ENCODE measurements at places on chromosomes 2 and 18. TPM values are rescaled to one million over a fixed set of nuclear protein-coding genes. Genes with fewer than 3 reads are reported as not detected.

The COL3A1 gene
- 602 TPM for total RNA-seq

The POMC gene
- total RNA-seq, result not detected

The PEX13 gene
- 42.2 TPM for total RNA-seq

The UGT1A10 gene
- total RNA-seq, result not detected

The NFATC1 gene
- 4.5 TPM for total RNA-seq

The MSTN gene
- 6.8 TPM for total RNA-seq

The CREB1 gene
- 37.2 TPM for total RNA-seq

The IL36A gene
- total RNA-seq, result not detected

The ITPRID2 gene
- 83.0 TPM for total RNA-seq

The MZT2B gene
- total RNA-seq, result 157 TPM

The DOCK10 gene
- total RNA-seq, result 65.3 TPM

The KCNG2 gene
- total RNA-seq, result 0.13 TPM

The TOGARAM2 gene
- total RNA-seq, result 0.75 TPM

- DNase-seq, result no peak
These were observed 72.9 kb downstream of the NDUFA10 start for GRCh38 chr2:239952251-239952650.

DNA sequence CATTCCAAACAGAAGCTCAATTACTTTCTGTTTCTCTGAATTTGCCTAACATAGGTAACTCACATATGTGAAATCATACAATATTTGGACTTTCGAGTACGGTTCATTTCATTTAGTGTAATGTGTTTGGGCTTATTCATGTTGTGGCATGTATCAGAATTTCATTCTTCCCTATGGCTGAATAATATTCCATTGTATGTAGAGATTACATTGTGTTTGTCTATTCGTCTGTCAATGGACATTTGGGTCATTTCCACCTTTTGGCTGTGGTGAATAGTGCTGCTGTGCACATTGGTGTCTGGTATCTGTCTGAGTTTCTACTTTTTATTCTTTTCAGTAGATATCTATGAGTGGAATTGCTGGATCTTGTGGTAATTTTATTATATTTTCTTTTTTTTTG is 43.9 kb downstream of the LBH start:
- DNase-seq, result no peak

DNA sequence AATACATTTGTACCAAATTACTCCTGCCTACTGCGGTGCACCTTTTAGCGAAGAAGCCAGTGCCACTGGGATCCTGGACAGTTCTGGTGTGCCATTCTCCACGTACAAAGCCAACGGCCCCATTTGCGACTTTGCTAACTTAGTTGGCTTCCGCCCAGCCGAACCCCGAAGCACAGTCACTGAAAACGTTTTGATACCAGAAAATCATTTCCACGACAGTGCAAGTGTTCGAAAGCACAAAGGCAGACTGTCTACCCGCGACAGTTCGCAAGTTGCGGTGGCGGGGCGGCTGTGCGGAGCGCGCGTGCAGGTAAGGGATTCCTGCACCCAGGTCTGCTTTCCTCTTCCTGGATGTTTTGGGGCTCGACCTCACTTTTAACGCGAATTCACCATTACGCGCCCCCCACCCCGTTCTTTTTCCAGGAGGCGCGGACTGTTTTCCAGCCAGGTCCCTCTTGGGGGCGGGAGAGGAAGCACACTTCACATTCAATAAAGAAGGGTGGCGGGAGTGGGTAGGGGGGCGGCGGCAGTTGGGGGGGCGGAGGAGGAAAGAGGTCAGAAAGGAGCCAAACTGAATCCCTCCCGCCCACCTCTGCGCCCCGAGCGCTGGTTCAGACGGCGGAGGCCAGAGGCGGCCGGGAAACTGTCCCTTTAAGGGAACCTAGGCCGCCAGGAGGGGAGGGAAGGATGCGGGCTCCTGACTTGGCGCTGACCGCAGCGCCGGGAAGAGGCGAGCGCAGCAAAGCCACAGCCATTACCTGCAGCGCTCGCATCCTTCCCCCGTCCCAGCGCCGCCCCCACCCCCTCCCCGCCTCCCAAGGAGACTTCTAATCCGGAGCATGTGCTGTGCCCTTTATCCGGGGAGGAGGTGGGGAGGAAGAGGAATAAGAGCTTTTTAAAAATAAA is 107.4 kb upstream of the KCTD1 start:
- DNase-seq, result peak; percentile 17

DNA sequence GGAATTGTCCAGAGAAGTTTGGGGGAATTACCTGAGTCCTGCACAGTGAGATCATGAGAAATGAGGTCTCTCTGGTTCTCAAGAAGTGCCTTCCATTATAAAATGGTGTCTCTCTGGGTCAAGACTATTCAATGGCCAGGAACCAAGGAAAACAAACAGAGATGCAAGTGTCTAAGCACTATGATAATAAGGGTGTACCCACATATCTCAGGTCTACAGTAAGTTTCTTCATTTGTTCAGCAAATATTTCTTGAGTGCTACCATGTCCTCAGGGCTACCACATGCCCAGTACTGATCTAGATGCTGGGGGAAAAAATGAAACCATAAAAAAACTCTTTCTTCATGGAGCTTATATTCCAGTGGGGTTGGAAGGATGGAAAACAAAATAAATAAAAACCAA is 170.0 kb downstream of the ACKR3 start:
- no peak for DNase-seq

- DNase-seq, result no peak
These were observed 3.0 kb downstream of the SLC35F6 start for GRCh38 chr2:26767129-26767528.

GRCh38 chr18:22403950-22404349 is 13.8 kb downstream of the CTAGE1 start:
- no peak for DNase-seq

- no peak for DNase-seq
These were observed 66.8 kb upstream of the STK39 start for GRCh38 chr2:168314236-168314635.

GRCh38 chr2:7281231-7282201 is 364.3 kb downstream of the RNF144A start:
- DNase-seq, result no peak

- no peak for DNase-seq
These were observed 133.4 kb upstream of the REG3A start for GRCh38 chr2:79292958-79293315.

DNA sequence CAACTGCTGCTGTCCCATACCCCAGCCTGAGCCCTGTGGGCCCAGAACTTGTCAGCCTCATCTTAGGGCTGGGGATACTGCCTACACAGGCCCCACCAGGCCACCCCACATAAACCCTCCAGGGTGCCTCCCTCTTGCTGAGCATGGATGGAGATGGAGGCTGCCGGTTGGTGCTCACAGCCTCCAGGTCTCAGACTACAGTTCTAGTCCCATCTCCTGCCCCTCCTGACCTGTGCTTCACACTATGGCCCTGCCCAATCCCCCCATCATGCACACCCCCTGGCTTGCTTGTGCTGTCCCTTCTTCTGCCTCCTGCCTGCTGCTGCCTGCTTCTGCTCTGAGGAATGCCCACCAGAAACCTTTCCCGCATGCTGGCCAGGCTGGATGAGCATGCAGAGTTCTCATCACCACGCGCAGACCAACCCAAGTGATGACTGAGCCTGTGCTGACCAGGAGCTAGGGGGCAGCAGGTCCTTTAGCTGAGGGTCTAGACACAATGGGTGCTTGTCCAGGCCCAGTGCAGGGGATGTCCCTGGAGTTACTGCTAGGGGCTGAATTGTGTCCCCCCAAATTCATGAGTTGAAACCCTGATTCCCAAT is 138.4 kb upstream of the HS6ST1 start:
- no peak for DNase-seq

- DNase-seq, result no peak
These were observed 299.0 kb downstream of the FBXO15 start for GRCh38 chr18:73848656-73849055.

DNA sequence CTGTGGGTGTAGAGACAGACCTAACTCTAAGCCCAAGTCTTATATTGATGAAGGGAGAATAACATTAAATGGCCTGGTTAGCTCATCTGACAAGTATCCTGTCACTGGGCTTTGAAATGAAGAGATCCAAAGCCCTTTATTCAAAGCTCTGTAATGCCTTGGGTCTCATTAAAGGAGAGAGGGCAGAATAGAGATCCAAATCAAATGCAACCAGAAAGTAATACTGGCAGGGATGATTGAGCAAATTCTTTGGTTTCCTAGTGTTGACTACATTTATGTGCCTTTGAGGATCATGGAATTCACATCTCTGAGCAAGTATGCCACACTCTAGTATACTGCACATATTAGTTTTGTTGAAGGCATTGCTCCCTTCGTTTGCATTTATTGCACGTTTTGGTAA is 147.9 kb upstream of the CAVIN2 start:
- no peak for DNase-seq

DNA sequence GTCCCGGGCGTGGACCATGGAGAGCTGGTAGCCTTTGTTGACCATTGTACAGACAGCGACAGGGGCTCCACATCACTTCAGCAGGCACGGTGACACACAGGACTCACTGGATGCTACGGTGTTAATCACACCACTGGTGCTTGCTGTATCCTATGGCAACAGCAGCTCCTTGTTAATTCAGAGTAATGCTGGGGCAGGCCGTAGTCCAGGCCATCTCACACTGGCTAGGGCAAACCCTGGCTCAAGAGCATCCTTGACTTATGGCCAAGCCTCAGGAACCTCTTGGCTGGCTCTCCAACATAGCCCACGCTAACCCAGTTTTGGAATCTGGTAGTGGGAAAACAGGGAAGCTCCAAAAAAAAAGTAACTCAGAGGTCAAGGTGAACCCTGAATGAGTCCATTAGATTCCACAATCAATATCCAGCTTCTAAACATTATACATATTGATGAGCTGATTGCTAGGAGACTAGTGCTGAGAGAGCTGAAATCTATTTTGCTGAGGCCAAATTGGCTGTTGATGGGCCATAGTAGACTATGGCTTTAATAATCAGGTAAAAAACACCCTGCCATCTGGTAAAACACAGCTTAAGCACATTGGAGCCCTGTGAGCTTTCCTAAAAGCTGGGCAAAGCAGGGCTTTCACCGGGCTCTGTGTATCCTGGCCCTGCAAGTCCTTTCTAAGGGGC is 253.6 kb downstream of the PRKCE start:
- DNase-seq, result no peak

DNA sequence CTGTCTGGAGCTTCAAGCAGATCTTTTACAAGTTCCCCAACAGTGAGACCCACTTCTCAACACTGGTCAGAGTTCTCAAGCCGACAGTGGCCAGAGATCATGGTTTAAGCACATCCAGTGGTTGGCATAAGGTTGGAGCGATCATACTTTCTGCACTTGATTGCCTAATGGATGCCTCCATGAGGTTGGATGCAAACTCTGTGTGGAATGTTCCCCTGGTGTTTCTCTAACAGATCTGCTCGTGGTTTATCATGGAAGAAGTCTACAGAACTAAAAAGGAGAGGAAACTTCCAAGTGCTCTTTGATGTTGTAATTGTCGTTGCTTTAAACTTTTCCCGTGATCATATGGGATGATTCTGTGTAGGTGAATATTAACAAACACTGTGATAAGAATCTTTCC is 60.7 kb downstream of the SH3RF3 start:
- DNase-seq, result no peak

DNA sequence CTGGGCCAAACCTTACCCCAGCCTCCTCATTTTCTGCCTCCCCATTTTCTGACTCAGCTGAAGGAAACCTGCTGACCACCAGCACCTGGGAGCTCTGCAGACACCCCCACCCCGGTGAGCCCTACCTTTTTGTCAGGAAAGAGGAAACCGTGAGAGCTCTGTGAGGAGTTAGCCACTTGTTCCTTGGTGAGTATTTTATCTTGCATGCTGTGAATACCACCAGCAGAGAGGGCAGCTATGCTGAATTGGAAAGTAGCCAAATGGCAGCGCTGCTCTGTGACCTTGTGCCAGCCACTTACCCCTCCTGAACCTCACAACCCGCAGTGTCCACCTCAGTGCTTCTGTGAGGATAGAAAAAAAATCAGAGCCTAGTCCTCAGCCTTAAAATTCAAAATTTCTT is 2.5 kb downstream of the MPPE1 start:
- DNase-seq, result no peak

GRCh38 chr2:190794790-190795189 is 85.8 kb upstream of the GLS start:
- no peak for DNase-seq

- no peak for DNase-seq
These were observed 1.9 kb downstream of the AGFG1 start for GRCh38 chr2:227473806-227474205.

- no peak for DNase-seq
These were observed 72.9 kb upstream of the SNTG2 start for GRCh38 chr2:877747-878146.

DNA sequence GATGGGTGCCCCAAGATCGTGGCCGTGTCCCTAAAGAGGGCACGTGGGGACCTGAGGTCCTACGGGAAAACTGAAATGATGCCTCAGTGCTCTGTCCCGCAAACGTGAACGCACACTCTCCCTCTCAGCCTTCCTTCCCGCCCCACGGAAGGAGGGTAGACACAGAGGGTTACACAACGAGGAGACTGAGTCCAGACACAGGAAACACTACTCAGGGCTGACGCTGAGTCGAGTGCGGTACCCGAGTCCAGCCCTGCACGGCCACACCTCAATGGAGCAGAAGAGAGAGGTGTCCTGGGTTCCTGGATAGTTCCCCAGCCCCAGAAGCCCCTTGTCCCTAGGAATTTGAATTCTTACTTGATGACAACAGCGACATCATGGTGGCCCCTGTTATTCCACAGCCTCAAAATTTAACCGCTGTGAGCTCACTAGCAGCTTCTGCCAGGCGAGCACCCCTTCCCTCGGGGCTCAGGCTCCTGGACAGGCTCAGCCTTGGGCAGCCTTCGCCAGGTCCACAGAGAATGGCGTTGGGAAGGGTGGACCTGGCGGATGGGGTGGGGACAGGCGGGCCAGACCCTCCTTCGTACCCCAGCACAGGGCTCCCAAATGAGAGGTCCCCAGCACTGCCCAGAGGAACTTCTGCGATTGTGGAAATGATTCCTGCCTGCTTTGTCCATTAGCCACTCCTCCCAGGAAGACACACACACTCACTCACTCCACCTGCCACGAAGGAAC is 980 bp upstream of the RNPEPL1 start:
- DNase-seq, result no peak

GRCh38 chr18:44726059-44726421 is 45.4 kb downstream of the SETBP1 start:
- no peak for DNase-seq

- no peak for DNase-seq
These were observed 216.7 kb upstream of the STON1 start for GRCh38 chr2:48313036-48313877.

DNA sequence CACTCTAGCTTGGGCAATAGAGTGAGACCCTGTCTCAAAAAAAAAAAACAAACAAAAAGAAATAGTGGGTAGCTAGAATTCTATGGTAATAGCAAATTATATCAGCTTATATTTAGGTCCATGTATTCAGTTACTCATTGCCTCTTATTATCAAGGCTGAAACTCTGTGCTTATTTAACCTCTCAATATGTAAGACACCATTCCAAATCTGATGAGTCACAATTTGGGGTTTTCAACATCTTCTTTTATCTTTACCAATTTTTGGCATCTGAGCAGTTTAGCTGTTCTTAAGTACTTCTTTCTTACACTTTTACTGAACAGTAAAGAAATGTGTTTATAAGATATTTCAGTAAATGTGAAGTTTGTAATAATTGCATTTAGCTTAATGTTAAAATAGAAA is 69.3 kb downstream of the TTC27 start:
- peak; percentile 54 for DNase-seq

GRCh38 chr2:200032895-200033294 is 77.5 kb downstream of the MAIP1 start:
- no peak for DNase-seq

- DNase-seq, result no peak
These were observed 103.6 kb upstream of the CDH19 start for GRCh38 chr18:66707473-66707872.

GRCh38 chr18:70991577-70991976 is 702.7 kb downstream of the SOCS6 start:
- no peak for DNase-seq

GRCh38 chr2:99659874-99660273 is 170.1 kb upstream of the REV1 start:
- DNase-seq, result no peak

All from LHCN-M2 (cell line).